ENCODE measurements at places on chromosomes 2 and 18.

DNA sequence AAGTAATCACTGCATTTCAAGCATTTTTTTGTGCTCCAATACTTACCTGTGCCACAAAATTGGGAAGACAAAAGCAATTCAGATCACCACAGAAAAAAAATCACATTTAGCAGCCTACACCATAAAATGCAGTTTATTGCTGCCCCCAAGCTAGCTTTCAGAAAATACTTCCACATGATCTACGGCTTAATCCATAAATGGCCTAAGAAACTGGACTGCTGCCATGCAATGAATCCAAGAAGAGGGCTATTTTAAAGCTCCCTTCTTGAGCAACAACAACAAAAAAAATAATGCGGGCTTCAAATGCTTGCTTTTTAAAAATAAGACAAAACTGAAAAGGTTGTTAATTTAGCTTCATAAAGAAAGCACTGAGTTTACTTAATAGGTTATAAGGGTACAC lies 272.3 kb downstream of the RAD51AP2 start:
- DNase-seq = no peak

GRCh38 chr18:76859474-76860339 lies 37.4 kb downstream of the ZNF236 start:
- no peak for DNase-seq

DNA sequence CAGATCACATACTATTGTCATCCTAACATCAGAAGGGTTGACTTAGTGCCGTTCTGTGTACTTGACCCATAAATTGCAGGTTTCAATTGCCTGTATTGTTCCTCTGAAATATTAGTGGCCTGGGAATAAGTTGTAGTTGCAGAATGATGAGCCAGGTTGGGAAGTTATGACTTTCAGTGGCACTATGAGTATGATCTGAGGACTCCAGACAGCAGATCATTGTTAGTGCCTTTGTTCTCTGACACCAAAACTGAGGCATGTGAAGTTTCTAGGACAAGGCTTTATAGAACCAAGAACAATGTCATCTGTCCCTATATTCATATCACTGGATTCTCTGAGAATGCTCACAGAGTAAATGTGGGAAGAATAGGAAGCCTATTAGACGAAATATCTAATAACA lies 403.7 kb downstream of the STK39 start:
- no peak for DNase-seq

- DNase-seq = no peak
Observed at GRCh38 chr2:224369028-224369632, 32.8 kb downstream of the FAM124B start.

GRCh38 chr2:86295066-86295465 lies 42.4 kb downstream of the REEP1 start:
- no peak for DNase-seq

DNA sequence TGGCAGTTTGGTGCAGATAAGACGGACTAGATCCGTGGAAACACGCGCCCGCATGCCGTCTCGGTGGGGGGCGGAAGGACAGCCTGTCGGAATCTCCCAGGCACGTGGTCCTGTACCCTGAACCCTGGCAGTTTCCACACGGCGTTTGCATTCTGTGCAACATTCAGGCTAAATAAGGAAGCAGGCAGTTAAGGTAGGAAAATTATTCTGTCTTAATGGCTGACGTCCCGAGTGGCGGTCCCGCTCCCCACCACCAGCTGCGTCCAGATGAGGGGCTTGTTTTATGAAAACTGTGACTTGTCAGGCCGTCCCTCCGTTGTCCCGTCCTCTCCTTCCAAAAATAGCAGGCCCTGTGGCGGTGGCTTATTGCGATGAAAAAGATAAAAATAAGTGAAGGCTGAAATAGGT lies 120.2 kb downstream of the NFATC1 start:
- no peak for DNase-seq

GRCh38 chr2:191692502-191693115 lies 14.7 kb downstream of the NABP1 start:
- no peak for DNase-seq

DNA sequence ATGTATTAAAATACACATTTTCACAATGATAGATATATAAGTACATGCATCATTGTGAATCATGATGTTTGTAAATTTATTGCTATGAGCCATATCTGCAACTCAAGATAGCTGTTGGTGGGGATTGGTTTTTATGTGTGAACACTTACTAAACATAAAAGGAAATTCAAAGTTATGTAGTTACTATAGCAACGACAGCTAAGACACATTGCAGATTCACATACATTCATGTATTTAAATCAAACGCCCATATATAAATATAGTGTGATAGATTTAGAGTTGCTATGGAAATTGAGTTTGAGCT lies 65.6 kb downstream of the MAPRE2 start:
- no peak for DNase-seq

GRCh38 chr2:127577973-127578372 lies 42.5 kb downstream of the MYO7B start:
- DNase-seq = no peak
